Cerebellar cortex (tissue), 1 donor: ENCODE measurements at places on chromosomes 3 and 15.
A peak's percentile ranks its signal among the peaks of the same experiment; 100 is the strongest.

- peak; percentile 40 for DNase-seq
Measured at GRCh38 chr15:29890336-29891095, 68.2 kb upstream of the TJP1 start.

- DNase-seq, result no peak
Measured at GRCh38 chr3:109853077-109853731, 515.9 kb upstream of the DPPA4 start.

- DNase-seq, result no peak
Measured at GRCh38 chr3:8445861-8446260, 55.8 kb upstream of the LMCD1 start.

DNA sequence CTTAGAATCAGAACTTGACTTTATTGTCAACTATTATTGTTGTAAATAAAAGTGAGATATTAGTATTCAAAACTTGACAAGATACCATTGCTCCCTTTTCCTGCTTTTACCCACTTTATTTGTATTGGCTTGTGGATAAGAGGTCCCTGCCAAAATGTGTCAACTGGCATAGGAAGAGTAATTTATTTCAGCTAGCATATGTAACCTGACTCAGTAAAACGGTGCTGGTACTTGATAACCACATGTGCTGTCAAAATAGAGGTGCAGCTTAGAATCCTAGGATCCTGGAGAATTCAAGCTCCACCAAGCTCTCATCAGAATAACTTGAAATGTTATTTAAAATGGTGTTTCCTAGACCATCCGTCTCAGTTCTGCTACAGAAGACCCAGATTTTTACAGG lies 90.2 kb upstream of the TGFBR2 start:
- no peak for DNase-seq

DNA sequence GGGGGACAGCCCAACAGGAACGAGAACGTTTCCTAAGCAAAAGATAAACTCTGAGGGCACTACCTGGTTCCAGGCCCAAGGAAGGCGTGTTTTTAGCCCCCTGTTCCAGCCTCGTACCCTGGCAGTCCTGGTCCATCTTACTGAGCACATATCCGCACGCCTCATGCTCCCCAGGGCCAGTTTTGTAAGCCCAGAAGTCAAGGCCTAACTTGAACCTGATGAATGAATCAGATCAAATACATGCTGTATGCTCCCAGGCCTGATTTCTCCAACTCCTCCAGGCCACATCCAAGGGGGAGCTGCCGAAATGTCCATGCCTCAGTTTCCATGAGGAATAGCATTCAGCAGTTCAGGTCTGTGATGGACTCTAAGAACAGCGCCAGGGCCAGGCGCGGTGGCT lies 14.3 kb upstream of the DOCK3 start:
- no peak for DNase-seq

GRCh38 chr3:50139718-50140423 lies 15.3 kb upstream of the SEMA3F start:
- no peak for DNase-seq

- peak; percentile 13 for DNase-seq
Measured at GRCh38 chr3:25910997-25911396, 121.1 kb downstream of the OXSM start.

GRCh38 chr15:60223176-60223575 lies 174.6 kb downstream of the ANXA2 start:
- no peak for DNase-seq

DNA sequence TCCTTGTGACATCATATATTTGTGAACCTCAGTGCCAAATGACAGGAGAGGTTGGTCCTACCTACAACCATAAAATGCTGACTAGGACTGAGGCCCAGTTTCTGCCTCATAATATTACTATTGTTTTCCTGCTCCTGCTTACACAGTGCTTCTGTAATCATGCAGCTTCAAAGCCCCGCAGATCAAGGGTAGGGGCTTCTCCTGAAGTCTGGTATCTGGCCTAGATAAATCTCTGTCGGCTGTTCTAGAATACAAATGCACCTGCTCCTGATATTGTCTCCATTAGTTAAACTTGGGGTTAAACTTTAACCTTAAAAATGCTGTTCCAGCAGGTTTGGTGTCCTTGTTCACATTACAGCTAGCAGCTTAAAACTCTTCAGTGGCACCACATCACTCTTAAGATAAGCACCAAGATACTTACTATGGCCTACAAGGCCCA lies 552.4 kb downstream of the TUSC7 start:
- no peak for DNase-seq

GRCh38 chr15:101178479-101178878 lies 73.4 kb downstream of the CHSY1 start:
- DNase-seq, result no peak

DNA sequence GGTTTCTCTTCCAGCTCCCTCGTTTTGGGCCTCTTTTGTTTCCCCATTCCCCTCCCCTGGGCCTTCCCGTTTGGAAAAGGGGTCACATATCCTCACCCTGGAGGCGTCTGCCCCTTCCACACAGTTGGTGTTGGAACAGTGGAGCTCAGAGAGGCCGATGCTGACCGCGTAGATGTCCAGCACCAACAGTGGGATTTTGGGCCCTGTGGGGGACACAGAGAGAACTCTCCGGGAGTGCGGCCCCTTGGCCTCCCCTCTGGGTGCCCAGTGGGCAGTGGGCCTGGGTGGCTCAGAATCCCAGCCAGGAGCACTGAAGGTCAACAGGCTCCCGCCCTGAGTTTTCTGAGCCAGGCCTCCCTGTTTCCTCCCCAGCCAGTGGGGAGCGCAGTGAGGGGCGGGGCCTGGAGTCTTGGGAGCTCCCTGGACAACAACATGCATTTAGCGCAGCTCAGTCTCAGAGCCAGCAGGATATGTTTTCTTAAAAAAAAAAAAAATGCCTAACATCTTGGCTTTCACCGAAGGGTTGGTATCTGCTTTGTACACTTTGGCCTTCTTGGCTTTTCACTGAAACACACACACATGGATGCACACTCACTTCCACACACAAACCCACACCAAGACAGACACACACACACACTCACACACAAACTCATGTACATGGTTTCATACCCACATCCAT lies 670 bp upstream of the ISLR start:
- no peak for DNase-seq

DNA sequence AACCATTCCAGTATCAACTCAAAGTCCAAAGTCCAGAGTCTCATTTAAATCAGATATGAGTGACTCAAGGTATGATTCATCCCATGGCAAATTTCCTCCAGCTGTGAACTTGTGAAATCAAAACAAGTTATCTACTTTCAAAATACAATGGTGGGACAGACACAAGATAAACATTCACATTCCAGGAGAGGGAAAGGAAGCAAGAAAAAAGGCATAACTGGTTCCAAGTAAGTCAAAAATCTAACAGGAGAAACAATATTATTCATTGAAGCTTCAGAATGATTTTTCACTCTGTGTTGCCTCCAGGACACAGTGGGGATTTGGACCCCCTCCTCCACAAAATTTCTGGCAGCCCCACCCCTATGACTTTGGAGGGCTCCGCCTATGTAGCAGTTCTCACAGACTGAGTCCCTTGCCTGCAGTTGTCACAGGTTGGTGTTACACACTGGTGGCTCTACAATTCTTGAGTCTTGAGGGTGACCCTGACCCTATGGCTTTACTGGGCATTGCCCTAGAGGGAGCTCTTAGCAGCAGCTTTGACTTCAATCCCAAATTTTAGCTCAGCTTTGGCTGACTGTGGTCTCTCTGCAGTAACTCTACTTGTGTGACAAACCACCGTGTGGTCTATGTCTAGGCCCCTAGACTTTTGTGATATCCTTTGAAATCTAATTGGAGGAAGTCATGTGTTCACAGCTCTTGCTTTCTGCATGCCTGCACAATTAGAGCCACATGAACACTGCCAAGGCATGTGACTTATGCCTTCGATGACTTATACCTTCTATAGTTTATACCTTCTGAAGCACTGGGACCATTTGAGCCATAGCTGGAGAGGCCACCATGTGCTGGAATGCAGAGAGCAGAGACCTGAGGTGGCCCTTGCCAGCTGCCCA lies 644.2 kb downstream of the GRM7 start:
- DNase-seq, result no peak

- DNase-seq, result no peak
Measured at GRCh38 chr3:11618904-11619303, 24.8 kb downstream of the VGLL4 start.

- no peak for DNase-seq
Measured at GRCh38 chr15:51097553-51098330, 3.0 kb upstream of the TNFAIP8L3 start.

DNA sequence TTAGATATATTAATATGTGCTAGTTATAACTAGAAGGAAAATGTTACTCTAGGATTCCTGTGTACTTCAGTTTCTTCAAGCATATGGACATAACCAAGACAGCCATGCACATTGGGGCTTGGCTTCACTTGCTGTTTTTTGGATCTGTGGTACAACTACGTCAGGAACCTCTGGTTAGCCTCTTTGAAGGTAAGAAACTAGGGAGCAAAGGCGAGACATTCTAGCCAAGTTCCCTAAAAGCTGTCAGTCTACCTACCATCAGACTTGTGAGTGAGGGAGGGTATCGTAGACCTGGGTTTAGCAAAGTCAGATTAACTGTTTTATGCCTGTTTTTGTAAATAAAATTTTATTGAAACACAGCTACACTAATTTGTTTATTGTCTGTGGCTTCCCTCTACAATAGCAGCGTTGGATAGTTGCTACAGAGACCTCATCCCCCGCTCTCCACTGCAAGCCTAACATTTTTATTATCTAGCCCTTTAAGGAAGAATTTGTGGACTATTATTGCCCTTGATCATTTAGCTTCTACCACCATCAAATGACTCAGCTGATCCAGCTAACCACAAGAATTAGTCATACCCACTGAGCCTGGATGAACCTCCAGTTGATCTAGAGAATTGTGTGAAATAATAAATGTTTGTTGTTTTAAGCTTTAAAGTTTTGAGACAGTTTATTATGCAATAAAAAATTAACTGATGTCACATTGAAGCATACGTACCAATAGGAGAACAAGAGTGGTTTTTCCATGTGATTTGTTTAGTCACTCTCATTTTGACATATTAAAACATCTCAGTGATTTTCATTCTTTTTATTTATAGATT lies 58.1 kb downstream of the RSRC1 start:
- no peak for DNase-seq

GRCh38 chr3:108088146-108088545 lies 2.7 kb downstream of the CD47 start:
- no peak for DNase-seq

GRCh38 chr15:88504445-88504844 lies 36.9 kb downstream of the MRPS11 start:
- no peak for DNase-seq

DNA sequence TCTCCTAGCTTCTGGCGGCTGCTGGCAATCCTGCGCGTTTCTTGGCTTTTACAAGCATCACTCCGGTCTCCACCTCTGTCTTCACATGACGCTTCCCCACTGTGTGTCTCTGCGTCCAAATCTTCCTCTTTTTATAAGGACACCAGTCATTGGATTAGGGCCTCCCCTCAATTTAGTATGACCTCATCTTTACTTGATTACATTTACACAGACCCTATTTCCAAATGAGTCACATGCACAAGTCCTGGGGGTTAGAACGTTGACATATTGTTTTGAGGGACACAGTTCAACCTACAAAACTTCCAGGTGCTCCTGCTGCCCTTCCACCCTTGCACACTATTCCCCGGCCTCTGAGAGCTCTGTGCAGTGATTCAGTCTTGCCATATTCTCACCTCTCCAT lies 215.3 kb downstream of the OPA1 start:
- DNase-seq, result no peak

- DNase-seq, result no peak
Measured at GRCh38 chr3:32626631-32627030, 56.0 kb upstream of the DYNC1LI1 start.

DNA sequence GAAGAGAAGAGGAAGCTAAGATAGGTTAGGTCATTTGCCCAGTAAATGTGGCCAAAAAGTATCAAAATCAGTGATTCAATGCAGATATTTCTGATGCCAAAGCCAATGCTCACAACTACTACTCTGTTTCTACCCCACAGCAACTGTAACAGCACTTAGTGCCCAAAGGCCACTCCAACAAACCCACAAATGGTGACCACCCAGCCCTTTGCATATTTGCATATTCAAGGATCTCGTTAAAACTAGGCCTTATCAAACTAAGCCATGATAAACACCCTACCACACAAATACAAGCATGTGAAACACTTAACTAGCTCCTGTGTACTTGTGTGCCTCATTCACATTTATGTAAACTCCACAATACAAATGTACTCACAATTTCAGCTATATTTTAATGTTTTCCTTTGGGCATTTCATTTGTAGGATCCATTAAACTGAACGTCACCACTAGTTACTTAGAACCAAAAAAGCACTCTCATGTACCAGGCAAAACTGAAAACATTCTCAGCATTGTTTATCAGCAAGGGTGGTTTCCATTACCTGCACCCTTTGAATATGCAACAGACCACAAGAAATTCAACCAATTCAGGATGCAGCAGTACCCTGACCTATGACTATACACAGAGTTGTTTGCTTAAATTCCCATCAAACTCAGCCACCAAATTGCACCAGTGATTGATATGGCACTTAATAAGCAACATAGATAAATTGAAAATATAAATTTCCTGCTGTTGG lies 111.2 kb upstream of the STT3B start:
- no peak for DNase-seq

- no peak for DNase-seq
Measured at GRCh38 chr3:15820911-15821310, 23.1 kb upstream of the ANKRD28 start.

DNA sequence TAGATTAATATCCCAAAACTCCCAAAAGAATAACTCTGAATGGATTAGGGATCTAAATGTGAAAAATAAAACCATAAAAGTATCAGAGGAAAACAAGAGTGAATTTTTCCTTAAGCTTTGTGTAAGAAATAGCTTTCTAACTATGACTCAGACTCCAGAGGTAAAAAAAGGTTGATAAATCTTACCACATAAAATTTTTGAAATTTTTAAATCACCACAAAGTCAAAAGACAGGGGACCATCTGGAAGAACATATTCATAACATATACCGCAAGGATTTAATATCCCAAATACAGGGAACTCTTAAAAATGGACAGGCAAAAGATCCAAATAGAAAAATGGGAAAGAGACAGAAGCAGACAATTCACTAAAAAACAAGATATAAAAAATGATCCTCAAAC lies 145.0 kb downstream of the ARNT2 start:
- no peak for DNase-seq

- no peak for DNase-seq
Measured at GRCh38 chr3:107675233-107675900, 152.6 kb downstream of the BBX start.

DNA sequence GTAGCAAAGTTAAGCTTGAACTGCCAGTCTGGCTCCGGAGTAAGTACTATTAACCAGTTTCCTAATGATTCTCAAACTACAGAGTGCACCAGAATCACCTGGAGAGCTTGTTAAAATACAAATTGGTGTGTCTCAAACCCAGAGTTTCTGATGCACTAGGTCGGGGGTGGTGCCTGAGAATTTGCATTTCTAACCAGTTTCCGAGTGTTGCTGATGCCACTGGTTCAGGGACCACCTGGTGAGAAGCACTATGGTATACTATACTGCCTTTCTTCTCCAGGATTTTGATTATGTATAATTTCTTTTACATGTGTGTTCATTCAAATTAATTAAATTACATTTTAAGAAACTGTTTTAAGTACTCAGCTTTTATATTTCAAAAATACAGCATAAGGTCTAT lies 48.8 kb upstream of the PLSCR5 start:
- DNase-seq, result no peak

- no peak for DNase-seq
Measured at GRCh38 chr15:68352401-68353062, 75.0 kb downstream of the FEM1B start.

- DNase-seq, result no peak
Measured at GRCh38 chr3:10242182-10243065, 5.8 kb upstream of the TATDN2 start.
